ENCODE measurements at places on chromosomes 6 and 20.

- no peak for DNase-seq
Observed at GRCh38 chr6:128036808-128037570, 136.1 kb upstream of the THEMIS start.

- DNase-seq: no peak
Observed at GRCh38 chr6:44715925-44716324, 328.4 kb downstream of the CDC5L start.

DNA sequence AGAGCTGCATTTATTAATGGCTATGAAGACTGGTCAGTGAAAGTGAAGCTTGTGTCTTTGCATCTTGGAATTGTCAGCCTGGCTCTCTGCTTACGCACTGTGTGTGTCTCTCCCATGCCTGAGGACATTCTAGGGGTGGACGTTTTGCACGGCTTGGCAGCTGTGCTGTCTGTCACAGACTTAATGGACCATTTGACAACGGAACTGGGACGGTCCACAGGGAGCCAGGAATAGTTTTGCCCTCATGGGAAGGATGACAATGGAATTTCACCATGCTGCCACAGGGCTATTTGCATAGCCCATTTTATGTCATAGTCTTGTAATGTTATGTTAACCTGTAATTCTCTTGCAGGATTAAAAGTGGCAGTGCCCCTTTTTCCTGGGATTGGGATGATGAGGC, 44.7 kb downstream of the OR2B6 start:
- DNase-seq: no peak

DNA sequence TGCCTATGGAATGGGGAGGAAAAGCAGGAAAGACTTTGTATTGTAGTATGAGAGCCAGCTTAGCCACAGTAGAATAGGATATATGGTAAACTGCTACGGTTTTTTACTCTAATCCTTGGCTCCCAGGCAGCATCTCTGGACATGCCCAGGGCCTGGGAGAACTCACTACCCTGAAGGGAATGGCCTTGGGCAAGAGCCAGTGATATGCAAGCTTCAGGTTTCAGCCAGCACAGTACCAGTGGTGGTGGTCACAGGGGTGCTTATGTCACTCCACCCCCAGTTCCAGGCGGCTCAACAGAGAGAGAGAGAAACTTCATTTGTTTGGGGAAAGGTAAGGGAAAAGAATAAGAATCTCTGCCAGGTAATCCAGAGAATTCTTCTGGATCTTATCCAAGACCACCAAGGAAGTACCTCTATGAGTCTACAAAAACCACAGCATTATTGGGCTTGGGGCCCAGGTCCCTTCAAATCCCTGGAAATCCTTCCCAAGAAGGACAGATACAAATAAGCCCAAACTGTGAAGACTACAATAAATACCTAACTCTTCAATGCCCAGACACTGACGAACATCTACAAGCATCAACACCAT, 121.2 kb downstream of the THBS2 start:
- no peak for DNase-seq

GRCh38 chr6:33672808-33673207, 38.7 kb downstream of the UQCC2 start:
- DNase-seq: no peak

- no peak for DNase-seq
Observed at GRCh38 chr6:16399158-16399557, 160.8 kb downstream of the GMPR start.

- no peak for DNase-seq
Observed at GRCh38 chr20:4230185-4230584, 214.8 kb upstream of the RNF24 start.

GRCh38 chr6:3340358-3340802, 81.6 kb downstream of the PSMG4 start:
- no peak for DNase-seq

GRCh38 chr20:23356203-23356602, 5.6 kb downstream of the NXT1 start:
- DNase-seq: no peak

DNA sequence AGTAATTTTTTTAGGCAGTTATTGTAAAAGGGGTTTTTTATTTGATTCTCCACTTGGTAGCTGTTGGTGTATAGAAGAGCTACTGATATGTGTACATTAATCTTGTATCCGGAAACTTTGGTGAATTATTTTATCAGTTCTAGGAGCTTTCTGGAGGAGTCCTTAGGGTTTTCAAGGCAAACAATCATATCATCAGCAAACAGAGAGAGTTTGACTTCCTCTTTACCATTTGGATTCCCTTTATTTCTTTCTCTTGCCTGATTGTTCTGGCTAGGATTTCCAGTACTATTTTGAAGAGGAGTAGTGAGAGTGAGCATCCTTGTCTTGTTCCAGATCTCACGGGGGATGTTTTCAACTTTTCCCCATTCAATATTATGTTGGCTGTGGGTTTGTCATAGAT, 28.0 kb upstream of the TNFAIP3 start:
- no peak for DNase-seq

DNA sequence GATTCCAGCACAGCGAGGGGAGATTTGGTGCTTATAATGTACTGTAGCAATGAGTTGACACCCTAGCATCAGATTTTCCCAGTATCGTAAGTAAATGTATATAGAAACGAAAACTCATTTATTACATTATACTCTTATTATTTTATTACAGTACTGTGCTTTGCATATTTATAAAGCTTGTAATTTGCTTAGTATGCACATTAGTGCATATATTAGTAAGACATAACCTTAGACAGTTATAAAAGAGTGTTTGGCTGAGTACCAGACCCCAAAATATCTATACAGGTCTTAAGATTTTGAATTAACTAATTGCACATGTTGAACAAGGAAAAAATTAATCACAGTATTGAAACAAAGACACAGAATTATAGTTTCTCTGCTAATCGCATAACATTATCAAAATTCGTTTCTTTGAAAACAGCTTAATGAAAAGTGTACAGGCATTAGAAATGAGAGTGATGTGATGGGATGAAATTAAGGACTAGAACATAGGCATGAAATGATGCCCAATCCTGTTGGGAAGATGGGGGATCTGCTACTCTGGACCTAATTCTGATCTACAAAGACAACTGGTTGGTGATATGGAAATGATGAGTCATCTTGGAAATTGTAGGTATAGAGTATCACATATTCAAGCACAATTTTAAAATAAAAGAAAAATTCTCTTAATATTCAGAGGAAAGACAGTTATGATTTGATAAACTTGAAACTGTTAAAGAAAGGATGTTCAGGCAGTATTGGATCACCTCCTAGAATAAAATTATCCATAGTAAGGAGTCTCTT, 42.8 kb downstream of the STXBP5 start:
- DNase-seq: no peak

- DNase-seq: no peak
Observed at GRCh38 chr6:25278261-25278913, 787 bp upstream of the CARMIL1 start.

GRCh38 chr6:116349216-116349615, 21.5 kb upstream of the DSE start:
- DNase-seq: no peak

- DNase-seq: no peak
Observed at GRCh38 chr6:110296241-110297025, 61.7 kb downstream of the METTL24 start.

DNA sequence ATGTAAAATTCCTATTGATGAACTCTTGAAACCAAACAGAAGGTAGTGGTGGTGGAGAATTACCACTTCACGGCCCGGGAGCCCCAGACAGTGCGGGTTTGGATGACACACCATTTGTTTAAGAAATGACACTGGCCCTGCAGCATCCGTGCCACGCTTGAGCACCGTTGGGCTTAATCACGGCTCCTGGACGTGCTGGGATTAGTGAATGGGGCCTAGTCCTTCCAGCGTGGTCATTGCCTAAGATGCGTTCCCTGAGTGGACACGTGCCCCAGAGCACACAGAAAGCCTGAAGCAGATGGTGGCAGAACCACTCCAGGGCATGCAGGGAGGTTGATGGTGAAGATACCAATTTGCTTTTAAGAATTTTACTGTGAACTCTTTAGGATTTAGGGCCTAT, 14.5 kb downstream of the STX16 start:
- DNase-seq: no peak

DNA sequence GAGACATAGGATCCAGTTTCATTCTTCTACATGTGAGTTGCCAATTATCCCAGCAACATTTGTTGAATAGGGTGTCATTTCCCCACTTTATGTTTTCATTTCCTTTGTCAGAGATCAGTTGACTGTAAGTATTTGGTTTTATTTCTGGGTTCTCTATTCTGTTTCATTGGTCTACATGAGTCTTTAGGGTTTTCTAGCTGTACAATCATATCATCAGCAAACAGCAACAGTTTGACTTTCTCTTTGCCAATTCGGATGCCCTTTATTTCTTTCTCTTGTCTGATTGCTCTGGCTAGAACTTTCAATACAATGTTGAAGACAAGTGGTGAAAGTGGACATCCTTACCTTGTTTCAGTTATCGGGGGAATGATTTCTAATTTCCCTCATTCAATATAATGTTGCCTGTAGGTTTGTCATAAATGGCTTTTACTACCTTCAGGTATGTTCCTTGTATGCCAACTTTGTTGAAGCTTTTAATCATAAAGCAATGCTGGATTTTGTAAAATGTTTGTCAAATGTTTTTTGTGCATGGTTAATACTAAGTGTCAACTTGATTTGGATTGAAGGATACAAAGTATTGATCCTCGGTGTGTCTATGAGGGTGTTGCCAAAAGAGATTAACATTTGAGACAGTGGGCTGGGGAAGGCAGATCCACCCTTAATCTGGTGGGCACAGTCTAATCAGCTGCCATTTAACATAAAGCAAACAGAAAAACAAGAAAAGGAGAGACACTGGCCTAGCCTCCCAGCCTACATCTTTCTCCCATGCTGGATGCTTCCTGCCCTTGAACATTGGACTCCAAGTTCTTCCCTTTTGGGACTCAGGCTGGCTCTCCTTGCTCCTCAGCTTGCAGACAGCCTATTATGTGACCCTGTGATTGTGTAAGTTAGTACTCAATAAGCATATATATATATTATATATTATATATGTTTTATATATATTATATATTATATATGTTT, 23.3 kb downstream of the MICA start:
- no peak for DNase-seq

DNA sequence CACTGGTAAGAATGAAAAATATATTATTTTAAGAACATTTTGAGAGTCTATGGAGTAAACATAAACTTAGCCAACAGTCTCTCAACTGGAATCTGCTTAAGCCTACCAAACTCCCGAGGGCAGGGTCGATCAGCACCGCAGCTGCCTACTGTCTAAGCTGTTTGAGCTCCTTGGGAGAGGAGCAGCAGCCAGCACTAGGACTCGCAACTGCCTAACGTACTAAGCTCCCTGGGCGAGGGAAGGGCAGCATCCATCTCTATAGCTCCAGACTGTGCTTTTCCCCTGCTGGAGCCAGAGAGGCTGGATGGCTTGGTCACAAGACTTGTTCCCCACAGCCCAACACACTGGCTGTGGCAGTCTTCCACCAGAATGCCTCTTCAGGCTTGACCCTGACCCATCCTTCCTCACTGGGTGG, 96.4 kb downstream of the MOXD1 start:
- DNase-seq: no peak

DNA sequence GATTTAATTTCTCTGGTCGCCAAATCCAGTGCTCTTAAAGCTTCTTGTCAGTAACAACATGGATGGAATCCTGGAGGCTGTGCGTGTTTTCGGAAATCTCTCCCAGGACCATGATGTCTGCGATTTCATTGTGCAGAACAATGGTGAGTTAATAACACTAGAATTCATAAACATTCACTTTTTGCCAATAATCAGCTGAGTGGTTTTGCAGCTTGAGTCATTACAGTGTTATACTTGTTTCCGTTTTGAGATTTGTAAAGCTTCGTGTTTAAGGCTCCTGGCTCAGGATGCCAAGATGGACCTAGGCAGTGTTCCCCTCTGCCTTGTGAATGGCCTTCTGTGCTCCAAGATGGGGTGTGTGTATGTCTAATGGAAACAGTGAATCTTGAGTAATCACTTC, 113.8 kb downstream of the ARMC2 start:
- DNase-seq: no peak

DNA sequence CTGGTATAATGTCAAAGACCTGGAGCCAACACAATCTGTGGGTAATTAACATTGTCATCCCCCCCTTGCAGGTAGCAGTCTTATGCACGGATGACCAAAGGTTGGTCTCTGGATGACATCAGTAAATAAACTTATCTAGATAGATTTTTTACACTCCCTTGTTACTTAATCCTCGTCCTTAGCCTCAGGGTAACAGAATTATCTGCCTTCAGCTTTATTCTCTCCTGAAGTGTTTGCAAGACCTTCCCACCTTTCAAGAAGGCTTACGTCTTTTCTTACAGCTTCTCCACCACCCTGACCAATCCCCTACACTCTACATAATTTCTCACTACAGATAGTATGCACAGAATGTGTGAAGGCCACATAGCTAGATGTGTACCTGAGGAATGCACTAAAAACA, 434.8 kb upstream of the HTR1E start:
- DNase-seq: no peak

- no peak for DNase-seq
Observed at GRCh38 chr6:166206510-166207283, 39.0 kb upstream of the TBXT start.

DNA sequence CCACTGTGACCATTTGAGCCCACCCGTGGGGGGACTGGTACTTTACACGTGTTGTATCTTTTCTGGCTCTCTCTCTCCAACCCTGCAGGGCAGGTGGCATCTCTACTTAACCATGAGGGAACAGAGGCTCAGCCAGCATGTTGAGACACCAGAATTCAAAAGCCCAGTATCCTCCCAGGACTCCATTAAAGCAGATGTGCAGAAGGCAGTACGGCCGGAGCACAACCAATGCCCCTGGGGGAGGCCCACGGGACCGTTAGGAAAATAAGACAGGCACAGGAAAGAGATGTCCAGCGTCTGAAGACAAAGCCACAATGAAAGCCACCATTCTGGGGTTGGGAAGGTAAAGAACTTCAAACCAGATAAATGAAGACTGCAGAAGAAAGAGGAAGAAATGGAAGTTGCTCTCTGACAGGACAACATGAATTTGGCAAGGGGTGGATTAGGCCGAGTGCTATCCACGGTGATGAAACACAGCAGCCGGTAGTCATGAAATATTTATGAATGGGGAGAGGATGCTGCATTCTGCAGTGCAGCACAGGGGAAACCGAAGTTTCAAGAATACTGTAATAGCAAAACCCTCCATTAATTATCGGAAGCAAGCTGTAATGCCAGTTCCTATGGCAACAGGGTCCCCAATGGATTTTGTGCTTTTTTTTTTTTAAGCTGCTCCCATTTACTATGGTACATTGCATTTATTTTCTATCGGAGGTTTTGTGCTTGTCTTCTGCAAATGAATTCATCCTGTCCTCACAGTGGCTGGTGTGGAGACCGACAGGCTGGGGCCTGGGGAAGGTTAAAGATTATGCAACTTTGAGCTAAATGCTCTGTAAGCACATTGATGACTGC, 179.4 kb downstream of the NRN1 start:
- DNase-seq: no peak

DNA sequence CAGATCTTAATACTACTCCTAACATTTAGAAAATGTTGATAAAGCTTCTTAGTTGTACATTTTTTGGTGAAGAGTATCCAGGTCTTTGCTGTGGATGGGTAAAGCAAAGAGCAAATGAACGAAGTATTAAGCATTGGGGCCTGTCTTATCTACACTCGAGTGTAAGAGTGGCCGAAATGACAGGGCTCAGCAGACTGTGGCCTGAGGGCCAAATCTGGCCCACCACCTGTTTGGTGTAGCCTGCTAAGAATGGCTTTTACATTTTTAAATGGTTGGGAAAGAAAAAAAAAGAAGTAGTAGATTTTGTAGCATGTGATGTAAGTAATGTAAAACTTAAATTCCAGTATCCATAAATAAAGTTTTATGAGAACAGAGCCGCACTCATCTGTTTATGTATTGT, 19.4 kb upstream of the MAPK13 start:
- DNase-seq: no peak
